EH (cell line): ENCODE measurements at places on chromosomes 6 and 20.

- DNase-seq = no peak
These were observed 42.1 kb upstream of the SYNCRIP start for GRCh38 chr6:85684809-85685171.

GRCh38 chr6:166419717-166420116, 37.0 kb upstream of the MPC1 start:
- no peak for DNase-seq

- DNase-seq = no peak
These were observed 16.6 kb downstream of the KIF3B start for GRCh38 chr20:32294071-32294470.

GRCh38 chr20:42483730-42484303, 705.9 kb downstream of the PTPRT start:
- DNase-seq = no peak

DNA sequence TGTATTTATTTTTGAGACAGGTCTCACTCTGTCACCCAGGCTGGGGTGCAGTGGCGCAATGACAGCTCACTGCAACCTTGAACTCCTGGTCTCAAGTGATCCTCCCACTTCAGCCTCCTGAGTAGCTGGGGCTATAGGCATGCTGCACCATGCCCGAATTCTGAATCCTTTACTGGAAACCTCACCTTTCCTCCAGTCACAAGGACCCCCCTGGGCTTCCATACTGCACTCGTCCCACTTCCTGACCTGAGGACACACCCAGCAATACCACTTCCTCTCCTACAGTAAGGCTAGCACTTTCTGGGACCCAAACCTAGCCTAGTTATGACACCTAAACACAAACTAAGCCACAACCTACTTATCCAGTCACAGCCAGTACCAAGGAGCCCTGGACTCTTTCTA, 68.2 kb downstream of the FAM217A start:
- DNase-seq = no peak

- no peak for DNase-seq
These were observed 577 bp upstream of the FOXF2 start for GRCh38 chr6:1388630-1389368.
